LHCN-M2 (cell line): ENCODE measurements at places on chromosomes 12 and 14. TPM values are rescaled to one million over a fixed set of nuclear protein-coding genes. Genes with fewer than 3 reads are reported as not detected.
A peak's percentile ranks its signal among the peaks of the same experiment; 100 is the strongest.

DNA sequence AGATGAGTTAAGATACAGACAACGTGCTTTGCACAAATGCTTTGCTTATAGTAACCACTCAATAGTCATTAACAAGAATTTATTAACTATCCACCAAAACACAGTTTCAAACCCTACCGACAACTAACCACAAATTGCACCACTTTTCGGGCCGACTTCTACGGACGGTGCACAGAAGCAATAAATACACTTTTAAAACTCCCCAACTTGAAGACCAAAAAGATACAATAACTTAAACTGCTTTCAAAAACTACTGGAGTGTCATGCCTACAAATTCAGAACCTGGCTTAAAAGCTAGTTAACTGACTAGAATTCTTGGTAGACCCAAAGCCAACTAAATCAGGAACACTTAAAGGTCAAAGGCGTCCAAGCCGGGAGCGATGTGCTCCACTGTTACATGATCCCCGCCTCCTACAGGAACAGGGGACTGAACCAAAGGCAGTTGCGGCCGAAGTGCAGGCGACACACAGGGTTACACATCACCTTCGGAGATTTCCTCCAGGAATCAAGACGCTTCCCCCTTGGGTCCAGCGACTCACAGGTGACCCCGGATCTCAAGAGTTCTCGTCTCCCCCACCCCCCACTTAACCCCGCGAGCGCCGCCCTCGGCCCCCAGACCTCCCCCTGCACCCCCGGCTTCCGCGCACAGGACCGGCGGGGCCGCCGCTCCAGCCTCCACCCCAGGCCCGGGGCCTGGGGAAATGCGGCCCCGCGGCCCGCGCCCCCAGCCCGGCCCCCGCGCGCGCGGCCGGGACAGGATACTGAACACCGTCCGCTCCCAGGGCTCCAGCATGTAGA lies 507 bp downstream of the SPTSSA start:
- peak; percentile 41 for DNase-seq

- no peak for DNase-seq
Measured at GRCh38 chr14:89368490-89369477, 48.2 kb downstream of the FOXN3 start.

DNA sequence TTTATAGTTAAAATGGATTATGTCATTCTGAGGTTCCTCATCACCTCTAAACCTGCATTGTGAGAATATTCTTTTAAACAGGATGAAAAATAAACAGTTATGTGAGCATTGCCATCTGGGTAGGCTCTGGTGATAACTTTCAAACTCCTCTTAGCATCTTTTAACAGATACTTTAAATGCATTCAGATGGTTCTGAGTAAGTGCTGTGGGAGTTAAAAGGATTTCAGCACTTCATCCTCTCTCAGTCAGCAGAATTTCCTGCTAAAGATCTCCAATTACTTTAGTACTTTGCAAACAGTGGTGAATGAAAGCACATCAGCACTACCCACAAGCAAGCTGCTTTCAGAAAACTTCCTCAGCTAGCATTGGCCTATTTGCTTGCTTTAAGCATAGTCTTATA lies 59.3 kb upstream of the TMTC1 start:
- DNase-seq: peak; percentile 1

The DBX2 gene
- total RNA-seq: not detected in 2 replicates

The GPHN gene
- total RNA-seq: 3.0 and 4.7 TPM in 2 replicates

GRCh38 chr12:57369202-57369601 lies 61.6 kb downstream of the R3HDM2 start:
- DNase-seq: no peak

- no peak for DNase-seq
Measured at GRCh38 chr14:63781686-63782085, 53.8 kb upstream of the SGPP1 start.

The PSMD9 gene
- 110 and 118 TPM in 2 replicates for total RNA-seq

DNA sequence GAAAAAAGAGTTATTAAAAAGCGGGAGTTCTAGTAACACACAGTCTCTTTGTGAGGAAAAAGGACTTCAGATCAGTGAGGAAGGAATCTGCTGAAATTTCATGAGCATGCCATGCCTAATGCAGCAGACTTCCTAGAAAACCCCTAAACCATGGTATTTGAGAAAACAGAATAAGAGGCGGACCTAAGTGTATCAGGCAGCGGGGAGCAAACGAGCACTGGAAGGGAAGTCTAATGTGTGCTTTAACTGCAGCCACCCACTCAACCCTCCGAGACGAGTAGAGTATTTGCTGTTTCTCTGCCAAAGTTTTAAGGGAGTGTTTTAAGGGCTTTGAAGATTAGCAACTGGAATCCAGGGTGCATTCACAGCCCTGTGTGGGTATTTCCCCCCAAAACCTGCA lies 36.5 kb downstream of the ACADS start:
- no peak for DNase-seq

The GPR135 gene
- 2.5 and 3.0 TPM in 2 replicates for total RNA-seq

The TAS2R9 gene
- 0.34 TPM in 1 of 2 replicates, not detected in the other for total RNA-seq

GRCh38 chr14:102454711-102455110 lies 54.9 kb downstream of the ANKRD9 start:
- DNase-seq: no peak

- DNase-seq: no peak
Measured at GRCh38 chr14:74636424-74637177, 24.6 kb upstream of the LTBP2 start.

- DNase-seq: no peak
Measured at GRCh38 chr14:99258341-99258861, 13.6 kb downstream of the BCL11B start.

DNA sequence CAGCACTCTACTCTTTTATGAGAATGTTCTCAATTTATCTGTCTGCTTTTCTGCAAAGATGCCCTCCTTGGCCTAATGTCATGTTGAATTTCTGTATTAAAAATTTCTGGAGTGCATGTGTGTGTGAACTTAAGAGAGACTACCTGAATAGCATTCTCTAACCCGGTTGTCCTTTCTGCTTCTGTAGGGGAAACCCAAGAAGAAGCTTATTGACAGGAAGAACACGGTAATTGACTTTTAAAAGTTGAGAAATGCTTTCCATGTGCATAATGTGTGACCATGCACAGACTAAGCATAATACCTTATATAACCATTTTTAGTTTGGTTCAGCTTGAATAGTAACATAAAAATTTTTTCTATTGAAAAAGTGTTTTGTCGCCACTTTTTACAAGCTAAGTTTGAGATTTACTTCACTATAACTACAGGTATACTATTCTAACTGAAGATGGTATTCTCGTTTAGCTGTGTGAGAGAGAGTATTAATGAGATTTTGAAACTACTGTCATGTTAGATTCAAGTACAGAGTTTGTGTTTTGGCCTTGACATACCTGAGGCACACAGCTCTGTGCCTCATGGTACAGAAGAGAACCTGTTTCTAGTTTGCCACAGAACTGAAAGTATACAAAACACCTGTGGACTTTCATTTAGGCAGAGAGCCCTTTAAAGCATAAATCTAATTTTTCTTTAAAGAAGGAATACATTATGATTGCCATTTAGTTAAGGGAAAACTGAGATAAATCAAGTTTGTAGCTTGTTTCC lies 96.8 kb downstream of the TTLL5 start:
- DNase-seq: no peak

DNA sequence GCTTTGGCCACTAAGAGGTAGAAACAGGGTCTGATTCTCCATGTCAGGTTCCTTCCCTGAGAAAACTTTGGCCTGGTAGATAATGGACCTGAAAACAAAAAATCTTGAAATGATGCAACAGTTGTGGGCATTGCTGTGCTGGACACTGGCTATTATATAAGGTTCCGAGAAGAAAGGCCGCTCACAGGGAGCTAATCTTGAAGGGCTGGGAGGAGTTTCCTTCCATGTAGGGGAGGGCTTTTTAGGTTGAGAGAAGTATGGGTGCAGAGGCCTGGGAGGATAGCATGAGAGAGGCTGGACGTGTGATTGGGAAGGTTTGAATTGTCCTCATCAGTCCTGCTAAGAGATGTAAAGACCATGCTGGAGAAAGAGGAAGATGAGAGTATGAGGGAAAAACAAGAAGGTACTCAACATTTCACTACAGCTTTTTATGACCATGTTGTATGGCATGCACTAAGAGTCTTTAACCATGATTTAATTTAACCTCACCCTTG lies 11.6 kb downstream of the LRRK2 start:
- no peak for DNase-seq

The TEAD4 gene
- total RNA-seq: 31.3 and 43.6 TPM in 2 replicates

The SNW1 gene
- total RNA-seq: 63.7 and 65.0 TPM in 2 replicates

DNA sequence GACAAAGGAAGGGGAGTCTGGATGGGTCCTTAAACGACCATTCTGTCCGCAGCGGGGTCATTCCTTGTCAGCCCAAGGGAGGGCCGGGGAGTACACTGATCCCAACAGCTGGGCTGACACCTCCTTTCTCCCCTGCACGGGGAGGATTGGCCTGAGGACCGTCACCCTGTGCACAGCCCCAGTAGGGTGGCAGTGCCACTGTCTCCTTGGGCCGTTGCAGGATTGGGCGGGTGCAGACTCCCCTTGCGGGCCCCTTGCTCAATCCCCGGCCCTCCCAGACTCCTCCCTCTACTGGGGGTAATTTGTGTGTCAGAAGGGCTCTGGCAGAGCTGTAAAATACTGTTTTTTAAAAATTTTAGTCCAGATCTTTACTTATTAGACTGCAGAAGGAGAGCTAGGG lies 12.6 kb upstream of the AMN start:
- no peak for DNase-seq

- no peak for DNase-seq
Measured at GRCh38 chr12:87253157-87253556, 776.0 kb downstream of the C12orf50 start.

DNA sequence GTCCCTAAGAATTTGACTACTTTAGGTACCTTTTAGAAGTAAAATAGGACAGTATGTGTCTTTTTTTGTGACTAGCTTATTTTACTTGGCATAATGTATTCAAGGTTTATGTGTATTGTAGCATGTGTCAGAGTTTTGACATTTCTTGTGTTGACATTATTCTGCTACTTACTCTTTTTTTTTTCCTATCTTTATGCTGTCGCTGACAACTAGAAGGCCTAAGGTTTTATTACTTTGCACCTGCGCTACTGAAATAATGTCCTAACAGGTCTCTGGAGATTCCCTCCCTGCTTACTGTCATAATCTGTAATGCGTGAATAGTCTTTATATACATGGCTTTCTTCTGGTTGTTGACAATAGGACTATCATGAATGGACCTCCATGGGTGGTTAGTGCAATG lies 43.0 kb downstream of the PDE3A start:
- no peak for DNase-seq

DNA sequence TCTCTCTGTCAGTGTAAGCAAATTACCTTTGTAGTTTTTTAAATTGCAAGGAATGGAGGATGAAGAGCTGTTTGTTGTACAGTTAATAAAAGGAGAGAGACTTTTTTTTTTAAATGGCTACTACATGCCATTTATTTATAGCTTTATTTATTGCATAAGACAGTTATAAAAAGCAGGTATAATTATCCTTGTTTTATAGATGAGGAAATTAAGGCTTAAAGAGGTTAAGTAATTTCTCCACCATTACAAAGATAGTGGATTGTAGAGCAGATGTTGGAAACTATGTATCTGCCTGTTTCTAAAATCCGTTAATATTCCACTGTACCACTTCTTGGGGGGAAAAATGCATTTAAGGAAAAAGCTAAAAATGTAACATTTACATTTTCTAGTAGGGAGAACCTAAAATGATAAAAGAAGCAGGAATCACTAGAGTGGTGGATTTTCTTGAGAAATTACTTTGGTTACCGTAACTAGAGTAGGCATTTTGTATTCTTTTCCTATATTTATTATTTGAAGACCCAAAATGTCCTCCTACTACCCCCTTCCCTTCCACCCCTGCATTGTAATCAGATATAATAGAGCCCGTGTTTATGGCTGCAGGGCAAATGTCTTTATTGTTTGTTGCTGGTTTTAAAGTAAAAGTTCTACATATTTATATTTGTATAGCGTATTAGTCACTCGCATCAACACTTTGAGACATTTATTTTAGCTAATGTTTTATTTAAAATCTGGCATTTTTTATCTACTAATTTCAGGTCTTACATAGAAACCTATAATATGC lies 2.3 kb downstream of the SNAPC1 start:
- DNase-seq: no peak

- no peak for DNase-seq
Measured at GRCh38 chr12:46359667-46360280, 12.8 kb downstream of the SLC38A2 start.

DNA sequence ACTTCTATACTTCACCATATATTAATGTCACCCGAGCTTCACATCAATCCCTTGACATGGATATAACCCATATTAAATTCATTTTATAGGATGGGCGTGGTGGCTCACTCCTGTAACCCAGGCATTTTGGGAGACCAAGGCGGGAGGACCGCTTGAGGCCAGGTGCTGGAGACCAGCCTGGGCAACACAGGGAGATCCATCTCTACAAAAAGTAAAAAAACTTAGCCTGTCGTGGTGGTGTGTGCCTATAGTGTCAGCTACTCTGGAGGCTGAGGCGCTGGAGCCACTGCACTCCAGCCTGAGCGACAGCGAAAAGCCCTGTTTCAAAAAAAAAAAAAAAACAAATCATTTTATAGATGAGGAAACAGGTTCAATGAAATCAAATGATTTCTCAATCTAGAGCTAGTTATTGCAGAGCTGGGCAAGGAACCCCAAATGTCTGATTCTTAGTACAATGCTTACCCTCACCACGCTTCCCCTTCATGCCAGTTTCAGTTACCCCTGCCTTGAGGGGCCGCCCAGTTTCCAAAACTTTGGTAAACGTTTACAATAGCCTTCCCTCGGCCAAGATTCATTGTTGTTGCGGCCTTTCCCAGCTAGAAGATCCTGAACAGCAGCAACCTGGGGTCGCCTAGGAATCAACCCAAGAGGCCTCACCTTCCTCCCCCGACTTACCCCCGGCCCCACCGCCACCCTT lies 751 bp downstream of the PSMB5 start:
- no peak for DNase-seq

The SOAT2 gene
- not detected in 2 replicates for total RNA-seq

DNA sequence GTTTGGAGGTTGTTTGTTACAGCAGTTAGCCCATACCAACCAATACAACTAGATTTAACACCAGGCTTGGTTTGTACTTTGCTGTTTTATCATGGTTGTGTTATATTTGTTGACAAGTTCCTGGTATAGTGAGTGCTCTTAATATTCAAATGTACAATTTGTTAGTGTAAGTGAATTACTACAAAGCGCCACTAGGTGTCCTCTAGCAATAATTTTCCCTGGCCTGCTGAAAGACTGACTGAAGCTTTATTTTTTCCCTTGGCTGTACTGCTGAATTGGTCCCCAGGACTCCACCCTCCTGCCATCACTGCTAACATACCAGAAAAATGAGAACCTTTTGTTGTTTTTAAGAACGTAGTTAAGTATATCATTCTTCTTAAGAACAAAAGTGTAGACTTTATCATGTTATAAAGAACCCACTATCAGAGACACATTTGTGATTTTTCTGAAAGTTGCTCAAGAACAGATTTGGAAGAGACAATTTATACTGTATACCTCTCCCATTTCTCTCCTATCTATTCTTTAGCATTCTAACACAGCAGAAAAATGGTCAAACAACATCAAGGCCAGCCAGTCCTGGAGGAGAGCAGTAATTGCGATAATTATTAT lies 75.3 kb upstream of the FAR2 start:
- peak; percentile 5 for DNase-seq
